ENCODE measurements at places on chromosomes 5 and 9. TPM values are rescaled to one million over a fixed set of nuclear protein-coding genes. Genes with fewer than 3 reads are reported as not detected.

PTGER4 gene
- 4.7 TPM for total RNA-seq

DMRT2 gene
- total RNA-seq = not detected

NEUROG1 gene
- not detected for total RNA-seq

ACER2 gene
- 0.96 TPM for total RNA-seq

GRCh38 chr5:16577677-16578076 is 39.1 kb downstream of the RETREG1 start:
- no peak for DNase-seq

GRCh38 chr5:180153099-180153498 is 55.9 kb downstream of the RASGEF1C start:
- no peak for DNase-seq

Measured in M059J (cell line).